IPS DF 19.7 (cell line): ENCODE measurements at places on chromosomes 2 and 18.

GRCh38 chr18:44409071-44409470 lies 271.6 kb upstream of the SETBP1 start:
- DNase-seq = no peak

GRCh38 chr2:44450082-44450481 lies 88.3 kb downstream of the CAMKMT start:
- DNase-seq = no peak

DNA sequence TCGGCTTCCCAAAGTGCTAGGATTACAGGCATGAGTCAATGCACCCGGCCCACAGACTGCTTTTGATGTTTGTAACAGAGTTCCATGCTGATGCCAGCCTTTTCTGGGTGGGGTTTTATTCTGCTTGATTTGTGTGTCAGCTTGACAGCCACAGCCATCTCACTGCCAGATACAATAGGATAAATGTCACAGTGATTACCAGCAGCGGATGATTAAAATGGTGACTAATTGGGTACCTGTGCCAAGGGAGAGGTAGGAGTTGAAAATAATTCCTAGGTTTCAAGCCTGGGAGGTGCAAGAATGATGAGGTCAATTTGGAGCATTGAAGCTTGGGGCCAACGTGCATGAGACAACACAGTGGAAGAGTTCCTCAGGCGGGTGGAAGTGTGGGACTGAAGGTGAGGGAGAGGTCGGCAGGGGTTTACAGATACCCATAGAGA lies 39.4 kb downstream of the SH2D6 start:
- DNase-seq = no peak

- DNase-seq = no peak
Measured at GRCh38 chr2:179235463-179236108, 29.0 kb downstream of the SESTD1 start.

- no peak for DNase-seq
Measured at GRCh38 chr2:138522556-138522955, 21.0 kb downstream of the SPOPL start.

DNA sequence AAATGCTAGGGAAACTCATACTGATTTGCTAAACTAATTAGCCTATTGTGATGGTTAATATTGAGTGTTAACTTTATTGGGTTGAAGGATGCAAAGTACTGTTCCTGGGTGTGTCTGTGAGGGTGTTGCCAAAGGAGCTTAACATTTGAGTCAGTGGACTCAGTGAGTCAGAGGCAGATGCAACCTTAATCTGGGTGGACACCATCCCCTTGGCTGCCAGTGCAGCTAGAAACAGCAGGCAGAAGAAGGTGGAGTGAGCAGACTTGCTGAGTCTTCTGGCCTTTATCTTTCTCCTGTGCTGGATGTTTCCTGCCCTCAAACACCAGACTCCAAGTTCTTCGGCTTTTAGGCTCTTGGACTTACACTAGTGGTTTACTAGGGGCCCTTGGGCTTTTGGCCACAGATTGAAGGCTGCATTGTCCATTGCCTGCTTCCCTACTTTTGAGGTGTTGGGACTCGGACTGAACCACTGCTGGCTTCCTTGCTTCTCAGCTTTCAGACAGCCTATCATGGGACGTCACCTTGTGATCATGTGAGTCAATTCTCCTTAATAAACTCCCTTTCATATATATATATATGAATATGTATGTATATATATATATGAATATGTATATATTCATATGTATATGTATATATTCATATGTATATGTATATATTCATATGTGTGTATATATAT lies 69.7 kb downstream of the RPRM start:
- DNase-seq = no peak

GRCh38 chr2:17849275-17849674 lies 29.2 kb upstream of the KCNS3 start:
- no peak for DNase-seq

DNA sequence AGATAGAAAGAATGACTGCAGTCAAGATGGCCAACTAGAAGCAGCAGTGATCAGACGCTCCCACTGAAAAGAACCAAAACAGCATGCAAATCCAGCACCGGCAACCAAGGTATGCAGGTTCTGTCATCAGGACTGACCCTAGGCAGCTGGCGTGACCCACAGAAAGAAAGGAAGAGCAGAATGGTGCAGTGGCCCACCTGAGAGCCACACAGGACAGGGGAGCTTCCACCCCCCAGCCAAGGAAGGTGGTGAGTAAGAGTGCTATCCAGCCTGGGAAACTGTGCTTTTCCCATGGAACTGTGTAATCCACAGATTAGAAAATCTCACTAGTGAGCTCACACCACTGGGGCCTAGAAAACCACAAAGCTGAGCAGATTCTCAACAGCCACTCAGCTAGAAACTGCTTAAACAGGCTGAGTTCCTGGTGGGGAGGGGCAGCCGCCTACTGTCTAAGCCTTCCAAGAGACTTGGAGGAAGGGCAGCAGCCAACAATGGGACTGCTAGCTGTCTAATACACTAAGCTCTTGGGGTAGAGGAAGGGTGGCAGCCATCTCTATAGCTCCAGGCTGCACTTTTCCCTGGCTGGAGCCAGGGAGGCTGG lies 127.9 kb downstream of the EVA1A start:
- no peak for DNase-seq

- no peak for DNase-seq
Measured at GRCh38 chr2:55422876-55423665, 3.4 kb upstream of the CCDC88A start.

- no peak for DNase-seq
Measured at GRCh38 chr2:167181688-167182087, 293.4 kb downstream of the XIRP2 start.
